Anterior cingulate cortex (tissue), 58 donors: ENCODE measurements at places on chromosomes 4 and X.

DNA sequence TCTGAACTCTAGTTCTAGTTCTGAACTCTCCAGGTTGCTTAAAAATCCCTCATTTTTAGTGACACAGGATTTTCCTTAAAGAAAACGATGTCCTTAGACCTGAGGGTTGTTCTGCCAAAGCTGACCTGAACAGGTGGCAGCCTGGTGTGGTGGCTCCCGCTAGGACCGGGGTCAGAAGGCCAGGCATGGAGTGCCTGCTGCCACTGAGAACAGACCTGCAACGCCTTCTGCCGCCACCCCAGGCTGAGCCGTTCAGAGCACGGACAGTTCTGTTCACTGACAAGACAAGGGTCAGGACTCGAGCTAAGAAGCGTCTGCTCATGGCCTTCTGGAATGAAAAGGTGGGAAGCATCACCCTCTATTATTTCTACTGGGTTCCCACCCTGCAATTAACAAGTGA lies 15.8 kb downstream of the DCTD start:
- DNase-seq: no peak

- no peak for DNase-seq
Observed at GRCh38 chr4:21202959-21203358, 502.7 kb downstream of the PACRGL start.

DNA sequence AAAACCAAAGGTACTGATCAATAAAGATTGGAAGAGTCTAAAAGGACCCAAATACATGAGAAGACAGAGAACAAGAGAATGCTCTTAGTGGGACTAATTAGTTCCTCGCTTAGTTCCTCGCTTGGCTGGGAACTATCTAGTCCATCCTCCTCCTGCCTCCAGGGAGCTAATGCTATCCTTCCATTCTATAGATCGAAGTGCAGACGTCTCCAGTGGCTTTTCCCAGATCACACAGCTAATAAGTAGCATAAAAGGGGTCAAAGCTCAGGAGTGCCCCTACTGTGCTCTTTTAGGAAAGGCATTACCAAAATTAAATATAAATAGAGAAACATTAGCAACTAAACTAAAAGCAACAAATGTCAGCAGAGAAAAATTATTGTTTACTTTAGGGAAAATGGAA lies 42.3 kb upstream of the PPARGC1A start:
- DNase-seq: no peak

GRCh38 chr4:139584784-139585183 lies 28.8 kb upstream of the SETD7 start:
- no peak for DNase-seq

DNA sequence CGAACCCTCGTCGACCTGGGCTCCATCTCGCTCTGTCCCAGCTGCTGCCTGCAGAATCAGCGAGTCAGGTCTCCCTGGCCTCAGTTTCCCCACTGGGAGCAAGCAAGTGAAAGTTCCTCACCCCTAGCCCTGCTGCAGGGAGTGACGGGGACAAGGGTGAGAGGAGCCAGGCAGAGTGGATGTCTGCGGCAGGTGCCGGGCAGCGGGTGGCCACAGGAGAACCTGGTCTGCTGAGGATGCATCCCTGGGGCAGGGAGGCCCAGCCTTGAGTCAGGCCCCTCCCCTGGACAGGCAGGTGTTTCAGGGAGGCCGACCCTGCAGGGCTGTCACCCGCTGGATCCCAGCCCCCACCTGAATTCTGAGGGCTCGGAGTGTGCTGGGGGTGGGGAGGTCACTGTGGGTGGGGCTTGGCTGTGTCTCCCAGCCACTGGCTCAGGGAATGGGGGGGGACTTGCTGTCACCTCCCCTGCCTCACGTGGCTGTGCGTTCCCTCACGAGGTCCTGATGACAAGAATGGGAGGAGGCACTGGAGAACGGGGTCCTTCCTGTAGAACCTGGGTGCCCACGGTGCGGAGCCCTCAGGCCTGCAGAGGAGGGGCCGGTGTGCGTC lies 33.2 kb downstream of the LRPAP1 start:
- DNase-seq: no peak

GRCh38 chr4:121822796-121823504 lies 733 bp downstream of the CCNA2 start:
- DNase-seq: no peak

DNA sequence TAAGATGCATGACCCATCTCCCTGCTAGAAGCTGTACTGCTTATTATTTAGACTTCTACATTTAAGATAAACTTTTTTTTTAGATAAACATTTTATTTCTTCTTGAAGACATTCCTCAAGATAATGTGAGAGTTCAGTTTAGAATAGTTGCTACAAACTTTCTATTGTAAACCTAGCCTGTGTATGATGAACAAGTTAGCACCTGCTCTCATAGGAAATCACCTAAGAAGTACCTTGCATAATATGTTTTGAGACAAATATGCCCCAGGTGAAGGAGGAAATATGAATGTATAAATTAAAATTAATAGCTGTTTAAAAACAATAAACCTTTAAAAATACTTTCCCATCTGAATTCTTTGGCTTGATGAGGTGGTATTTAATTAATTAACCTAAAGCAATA lies 35.6 kb downstream of the RASGEF1B start:
- DNase-seq: no peak

- DNase-seq: no peak
Observed at GRCh38 chr4:113289766-113290165, 240.3 kb downstream of the ANK2 start.

DNA sequence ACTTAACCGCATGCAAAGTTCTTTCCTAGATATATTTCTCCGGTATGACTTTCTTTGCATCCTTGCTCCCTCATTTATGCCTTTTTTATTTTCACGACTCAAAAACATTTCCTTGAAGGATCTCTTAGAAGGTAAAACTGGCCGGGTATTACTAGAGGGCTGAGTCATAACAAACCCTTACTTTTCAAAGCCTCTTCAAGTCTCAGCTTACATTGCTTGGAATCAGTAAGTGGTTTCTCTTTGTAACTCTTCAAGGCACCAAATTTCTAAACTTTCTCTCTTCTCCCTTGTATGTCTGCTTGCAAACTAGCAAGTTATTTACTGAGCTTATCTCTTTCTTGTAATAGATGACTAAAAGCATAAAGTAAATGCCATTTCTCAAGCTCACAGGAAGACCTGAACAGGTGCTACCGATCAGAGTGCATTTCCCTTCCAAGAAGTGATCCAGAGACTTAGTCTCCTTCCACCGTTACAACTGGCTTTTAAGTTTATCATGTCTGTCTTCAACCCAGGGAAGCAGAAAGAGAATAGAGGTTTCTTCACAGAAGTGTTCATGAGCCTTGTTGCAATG lies 75.5 kb downstream of the ANXA10 start:
- DNase-seq: no peak

DNA sequence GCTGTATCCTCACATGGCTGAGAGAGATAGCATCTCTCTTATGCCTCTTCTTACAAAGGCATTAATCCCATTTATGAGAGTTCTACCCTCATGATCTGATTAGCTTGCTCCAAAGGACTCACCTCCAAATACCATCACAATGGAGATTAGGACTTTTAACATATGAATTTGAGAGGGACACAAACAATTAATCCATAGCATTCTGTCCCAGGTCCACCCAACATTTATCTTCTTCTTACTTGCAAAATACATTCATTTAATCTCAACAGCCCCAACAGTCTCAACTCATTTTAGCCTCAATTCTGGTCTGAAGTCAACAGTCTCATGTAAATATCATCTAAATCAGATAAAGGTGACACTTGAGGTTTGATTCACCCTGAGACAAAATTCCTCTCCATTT lies 555.4 kb downstream of the RAB28 start:
- DNase-seq: no peak

- no peak for DNase-seq
Observed at GRCh38 chr4:106160560-106160959, 155.4 kb downstream of the TBCK start.

DNA sequence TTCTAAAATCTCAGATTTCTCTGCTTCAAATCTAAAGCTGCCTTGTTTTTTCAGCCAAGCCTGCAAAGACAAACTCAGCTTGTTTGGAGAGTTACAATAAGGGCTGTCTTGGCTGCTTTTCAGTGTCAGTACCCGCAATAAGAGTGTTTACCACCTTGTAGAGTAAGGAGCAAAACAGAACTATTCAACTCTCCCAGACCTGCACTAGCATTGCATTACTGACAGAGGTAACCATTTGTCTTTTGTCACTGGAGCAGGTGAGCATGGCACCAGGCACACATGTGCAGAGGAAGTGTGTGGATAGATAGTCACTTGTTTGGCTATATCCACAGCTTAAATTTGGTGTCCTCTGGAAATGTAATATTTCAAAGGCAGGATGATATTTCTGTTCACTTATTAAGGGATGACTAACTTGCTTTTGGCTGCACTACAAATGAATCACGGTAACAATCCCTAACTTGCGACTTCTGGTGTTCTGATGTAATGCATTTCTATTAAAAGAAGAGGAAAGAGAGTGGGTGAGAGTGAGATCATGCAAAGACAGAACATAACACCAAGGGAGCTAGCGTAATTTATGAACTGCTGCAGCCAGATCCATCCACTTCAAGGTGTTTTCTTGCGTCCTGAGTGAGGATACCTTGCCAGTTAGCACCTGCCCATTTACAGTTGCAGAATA lies 38.6 kb downstream of the PTCHD1 start:
- DNase-seq: no peak

- DNase-seq: no peak
Observed at GRCh38 chr4:156676116-156676851, 295.3 kb downstream of the PDGFC start.

DNA sequence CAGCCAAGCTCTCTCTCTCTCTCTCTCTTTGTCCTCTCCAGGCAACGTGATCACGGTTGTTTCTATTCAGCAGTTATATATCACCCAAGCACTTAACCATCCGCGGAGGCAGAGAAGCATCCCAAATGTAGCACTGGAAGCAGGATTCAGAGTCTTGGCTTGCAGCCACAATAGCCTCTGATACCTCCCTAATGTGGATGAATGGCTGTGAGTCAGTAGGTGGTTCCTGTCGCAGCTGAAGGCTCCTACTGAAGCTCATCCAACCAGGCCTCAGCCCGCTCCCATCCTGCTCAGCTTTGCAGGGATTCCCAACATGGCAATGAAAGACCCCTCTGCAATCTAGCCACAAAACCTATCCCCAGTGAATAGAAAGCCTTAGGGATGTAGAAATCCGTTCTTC lies 5.1 kb downstream of the HS6ST2 start:
- DNase-seq: peak; percentile 6

GRCh38 chrX:15399962-15400391 lies 15.8 kb upstream of the VEGFD start:
- no peak for DNase-seq

- DNase-seq: no peak
Observed at GRCh38 chrX:44795945-44796450, 47.8 kb upstream of the DUSP21 start.

DNA sequence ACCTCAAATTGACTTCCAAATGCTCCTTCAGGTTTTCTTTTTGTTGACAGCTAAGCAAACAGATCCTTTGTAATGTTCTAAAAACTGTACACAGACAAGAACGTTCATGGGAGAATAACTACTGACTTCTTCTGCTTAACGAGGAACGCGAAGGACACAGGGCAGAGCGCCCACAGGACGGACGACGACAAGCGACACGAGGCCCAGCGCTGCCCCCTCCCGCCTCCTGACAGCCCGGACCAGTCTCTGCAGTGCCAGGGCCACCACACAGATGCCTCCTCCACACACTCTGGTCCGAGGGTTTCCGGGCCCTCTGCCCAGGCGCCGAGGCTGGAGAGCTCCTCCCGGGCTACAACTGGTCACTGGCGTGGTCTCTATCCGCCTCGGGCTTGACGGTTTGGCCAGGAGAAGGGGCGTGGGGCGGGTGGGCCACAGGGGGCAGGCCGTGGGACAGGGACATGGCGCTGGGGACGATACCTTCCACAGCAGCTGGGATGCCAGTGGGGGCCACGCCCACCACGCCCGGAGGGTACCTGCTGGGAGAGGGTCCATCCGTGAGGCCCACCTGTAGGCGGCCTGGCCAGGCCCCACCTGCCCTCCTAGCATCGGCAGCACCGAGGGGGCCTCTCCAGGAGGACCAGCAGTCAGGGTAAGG lies 36.9 kb downstream of the CTBP1 start:
- peak; percentile 65 for DNase-seq

GRCh38 chrX:148382983-148383382 lies 117.4 kb upstream of the AFF2 start:
- DNase-seq: no peak
